Activated CD4-positive, CD25-positive, alpha-beta regulatory T cell treated with anti-CD3 and anti-CD28 coated beads, Interleukin-2, amount 50 U/mL, for 24 hours (primary cell): ENCODE measurements at places on chromosomes 6 and 20.

GRCh38 chr6:37435816-37436215 is 2.8 kb downstream of the CMTR1 start:
- no peak for ATAC-seq

DNA sequence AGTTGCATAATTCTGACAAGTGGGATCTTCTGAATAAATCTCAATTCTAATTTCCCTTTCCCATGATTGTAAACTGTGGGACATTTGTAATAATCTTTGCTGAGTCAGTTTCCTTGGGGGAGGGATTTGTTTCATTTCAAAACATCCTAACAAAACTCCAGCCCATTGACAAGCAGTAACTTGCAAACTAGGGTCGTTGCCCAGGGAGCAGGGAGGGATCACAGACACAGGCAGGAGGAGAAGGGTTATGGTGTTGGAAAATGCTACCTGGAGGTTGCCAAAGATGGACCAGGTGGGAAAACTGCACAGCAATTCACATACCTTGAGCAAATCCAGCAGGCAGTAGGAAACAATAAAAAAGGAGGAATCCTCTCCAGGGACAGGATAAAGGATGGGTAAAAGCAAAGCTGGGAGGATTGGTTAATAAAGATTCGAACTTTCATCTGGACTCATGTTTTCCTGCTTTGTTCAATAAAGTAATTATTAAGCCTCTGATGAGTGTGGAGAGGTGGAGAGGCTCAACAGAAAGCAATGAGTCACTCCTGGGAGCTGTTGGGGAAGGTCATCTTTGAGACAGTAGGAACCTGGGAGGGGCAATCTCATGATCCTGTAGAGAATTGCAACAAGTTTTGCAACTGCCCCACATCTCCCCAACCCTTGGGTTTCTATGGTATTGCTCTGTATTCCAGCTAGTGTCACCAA is 87.3 kb upstream of the AKIRIN2 start:
- no peak for ATAC-seq

DNA sequence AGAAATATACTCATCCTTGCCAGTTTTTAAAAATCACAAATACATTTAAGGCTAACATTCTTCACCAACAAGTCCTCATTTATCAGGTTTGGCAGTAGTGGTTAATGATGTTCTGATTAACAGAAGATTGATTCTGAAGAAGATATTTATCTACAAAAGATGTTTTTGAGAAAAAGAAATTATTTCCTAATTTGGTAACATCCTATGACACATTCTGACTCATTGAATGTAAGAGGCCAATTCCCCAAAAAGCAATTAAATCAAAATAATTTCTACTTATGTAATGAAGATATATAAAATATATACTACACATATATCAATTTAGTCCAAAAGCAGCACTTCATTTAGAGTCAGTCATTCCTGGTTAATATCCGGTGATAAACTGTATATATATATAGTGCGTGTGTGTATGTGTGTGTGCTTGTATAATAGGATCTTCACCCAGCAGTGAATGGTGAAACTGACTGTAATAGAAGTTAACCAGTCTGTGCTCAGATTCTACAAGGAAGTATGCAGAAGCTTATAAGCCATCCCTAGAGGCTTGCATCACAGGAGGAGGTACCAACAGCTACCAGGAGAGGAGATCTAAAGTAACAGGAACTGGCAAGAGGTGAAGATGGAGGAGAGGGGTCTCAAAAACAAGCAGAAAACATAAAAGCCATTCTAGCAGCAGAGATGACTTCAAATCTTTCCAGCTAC is 82.9 kb upstream of the MARCKS start:
- no peak for ATAC-seq

DNA sequence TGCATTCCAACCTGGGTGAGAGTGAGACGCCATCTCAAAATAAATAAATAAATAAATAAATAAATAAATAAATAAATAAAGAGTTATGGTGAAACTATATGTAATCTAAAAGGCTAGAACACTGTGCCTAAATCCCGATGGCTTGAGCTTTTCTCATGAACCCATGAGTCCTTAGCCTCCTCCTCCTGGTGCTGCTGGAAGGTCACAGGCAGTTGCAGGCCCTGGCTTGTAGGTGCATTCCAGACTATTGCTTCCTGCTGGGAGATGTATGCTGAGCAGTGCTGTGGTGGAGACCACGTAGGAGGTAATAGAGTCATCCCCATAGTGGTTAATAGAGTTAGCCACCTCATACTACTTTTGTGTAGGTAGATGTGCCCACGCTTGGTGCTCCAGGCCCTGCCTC is 12.5 kb downstream of the PTK7 start:
- ATAC-seq, result no peak

DNA sequence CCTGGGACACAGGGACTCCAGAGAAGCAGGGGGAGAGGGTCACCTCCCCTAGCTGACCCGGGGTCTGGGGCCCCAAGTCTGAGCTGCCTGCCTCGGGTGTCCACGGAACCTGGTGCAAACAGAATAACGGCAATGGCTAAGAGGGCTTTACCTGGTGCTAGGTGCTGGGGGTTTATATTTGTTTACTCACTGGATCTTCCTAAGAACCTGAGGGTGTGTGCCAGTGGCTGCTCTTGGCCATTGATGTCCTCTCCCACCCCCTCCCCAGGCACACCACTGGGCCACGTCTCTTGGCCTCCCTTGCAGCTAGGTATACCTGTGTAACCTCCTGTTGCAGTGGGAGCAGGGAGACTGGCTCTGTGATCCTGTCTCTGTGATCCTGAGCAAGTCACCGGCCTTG is 157.9 kb upstream of the MLN start:
- no peak for ATAC-seq

DNA sequence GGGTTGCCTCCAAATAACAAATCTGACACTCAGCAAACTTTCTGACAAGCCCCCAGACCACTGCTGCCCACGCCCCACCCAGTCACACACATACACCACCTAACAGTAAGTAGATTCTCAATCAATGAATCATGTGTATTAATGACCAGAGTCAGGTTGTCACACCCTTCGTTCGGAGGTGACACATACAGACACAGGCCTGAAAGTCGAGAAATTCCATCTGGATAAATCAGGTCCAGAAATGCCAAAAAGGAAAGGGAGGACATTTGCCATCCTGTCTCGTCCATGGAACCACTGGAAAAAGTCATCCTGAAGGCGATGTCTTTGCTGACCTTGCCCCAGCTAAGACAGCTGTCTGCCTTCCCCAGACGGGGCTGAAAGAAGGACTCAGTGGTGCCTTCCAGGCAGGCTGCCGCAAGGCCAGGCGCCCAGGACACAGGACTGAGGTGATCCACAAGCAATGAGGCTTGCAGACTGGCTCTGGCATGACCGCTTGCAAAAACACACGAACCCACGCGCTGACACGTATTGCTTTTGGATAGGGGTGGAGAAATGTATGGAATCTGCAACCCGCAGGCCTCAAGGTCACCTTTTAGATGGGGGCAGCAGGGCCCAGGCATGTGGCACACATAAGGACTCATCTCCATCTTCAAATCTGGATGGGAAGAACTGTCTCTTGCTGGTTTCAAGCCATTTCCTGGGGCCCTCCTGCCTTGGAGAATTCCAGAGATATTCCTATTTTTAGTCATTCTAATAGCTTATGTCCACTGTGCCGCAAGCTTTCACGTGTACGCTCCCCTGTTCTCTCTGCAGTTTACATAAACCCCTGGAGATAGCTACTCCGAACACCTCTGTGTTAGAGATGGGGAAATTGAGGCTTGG is 9.0 kb downstream of the NFATC2 start:
- ATAC-seq, result no peak

DNA sequence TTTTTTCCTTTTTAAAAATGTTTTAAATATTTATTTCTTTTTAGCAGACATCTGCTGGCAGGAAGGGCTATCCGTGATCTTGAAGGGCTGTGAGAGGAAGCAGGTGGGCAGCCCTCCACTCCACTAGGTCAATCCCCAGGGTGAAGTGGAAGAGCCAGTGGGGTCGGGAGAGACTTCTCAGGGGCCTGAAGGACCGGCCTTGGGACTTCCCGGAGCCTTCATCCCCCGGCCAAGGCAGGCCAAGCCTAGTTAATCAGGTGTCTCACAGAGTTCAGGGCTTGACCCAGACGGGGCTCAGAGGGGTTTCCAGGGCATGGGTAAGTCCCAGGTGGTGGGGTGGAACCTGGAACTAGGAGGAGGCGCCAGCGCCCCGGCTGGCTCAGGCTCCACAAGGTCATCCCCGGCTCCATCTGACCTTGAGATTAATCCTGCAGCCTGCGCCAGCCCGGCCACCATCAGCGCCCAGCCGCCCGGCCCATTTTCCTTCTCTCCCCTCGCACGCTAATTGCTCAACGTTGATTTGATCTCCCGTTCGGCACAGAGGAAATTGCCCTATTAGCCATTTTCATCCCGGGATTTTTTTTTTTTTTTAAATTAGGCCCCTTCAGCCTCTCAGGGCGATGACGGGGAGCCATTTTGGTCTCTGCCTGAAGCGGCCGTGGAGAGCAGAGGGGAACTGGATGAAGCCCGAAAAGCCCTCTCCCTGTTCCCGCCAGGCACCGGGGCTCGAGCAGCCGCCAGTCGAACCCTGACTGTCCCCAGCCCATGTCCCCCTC is 44.4 kb downstream of the MDFI start:
- no peak for ATAC-seq

DNA sequence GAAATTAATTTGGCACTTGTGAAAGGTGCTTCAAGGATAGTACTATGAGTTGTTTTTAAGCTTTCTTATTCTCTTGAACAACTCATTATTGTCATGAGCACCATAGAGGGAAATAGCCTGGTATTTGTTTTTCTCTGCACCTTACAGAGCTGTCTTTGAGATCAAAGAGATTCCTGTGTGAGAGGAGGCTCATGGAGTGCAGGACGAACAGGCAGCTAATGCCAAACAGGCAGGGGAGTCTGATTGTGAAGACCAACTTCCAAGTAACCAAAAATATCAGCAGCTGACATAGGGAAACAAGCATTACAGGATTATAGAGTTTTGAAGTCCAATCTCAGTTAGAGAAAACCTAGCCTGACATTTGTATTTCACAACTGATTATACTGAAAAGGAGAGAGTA is 110.6 kb upstream of the TENT5A start:
- no peak for ATAC-seq

DNA sequence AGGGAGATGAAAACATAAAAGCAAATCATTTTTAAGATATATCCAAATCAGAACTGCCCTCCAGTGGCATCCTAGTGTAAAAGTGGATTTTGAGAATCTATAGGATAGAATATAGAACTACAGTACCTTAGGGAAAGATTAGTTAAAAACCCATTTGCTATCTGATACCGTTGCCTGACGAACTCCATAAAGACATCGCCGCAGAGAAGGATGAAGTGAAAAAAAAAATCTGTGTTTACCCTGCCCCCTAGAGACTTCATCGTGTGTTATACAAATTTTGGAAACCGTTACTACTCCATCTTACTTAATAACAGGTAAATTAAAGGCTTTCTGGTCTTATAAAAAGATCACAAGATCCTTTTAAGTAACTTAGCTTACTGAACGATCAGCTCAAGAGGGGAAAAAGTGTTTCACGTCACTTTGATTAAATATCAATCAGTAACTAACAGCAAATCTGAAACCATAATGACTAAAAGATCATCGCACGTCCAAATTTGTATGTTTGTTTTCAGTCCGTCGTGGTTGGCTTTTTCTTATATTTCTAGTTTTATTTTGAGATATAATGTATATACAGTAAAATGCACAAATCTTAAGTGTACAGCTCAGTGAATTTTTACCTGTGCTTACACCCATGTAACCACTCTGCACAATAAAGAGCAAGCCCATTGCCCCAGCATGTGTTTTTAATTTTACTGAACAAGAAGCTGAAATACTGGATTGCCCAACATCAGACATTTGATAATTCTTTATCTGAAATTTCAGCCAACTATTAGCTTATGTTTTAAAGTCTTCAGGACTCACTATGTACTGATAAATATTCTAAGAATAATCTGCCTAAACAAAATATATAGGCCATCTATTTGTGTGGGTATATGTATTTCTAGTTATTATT is 881 bp upstream of the MCM3 start:
- ATAC-seq, result no peak
